ENCODE measurements at places on chromosomes 12 and 14.

- DNase-seq, result no peak
Measured at GRCh38 chr12:29113101-29113500, 36.0 kb upstream of the FAR2 start.

GRCh38 chr12:90250042-90250441 is 541.4 kb upstream of the ATP2B1 start:
- DNase-seq, result no peak

GRCh38 chr12:989751-990660 is 1.0 kb upstream of the ERC1 start:
- no peak for DNase-seq

- DNase-seq, result no peak
Measured at GRCh38 chr12:18798535-18799361, 60.8 kb downstream of the CAPZA3 start.

DNA sequence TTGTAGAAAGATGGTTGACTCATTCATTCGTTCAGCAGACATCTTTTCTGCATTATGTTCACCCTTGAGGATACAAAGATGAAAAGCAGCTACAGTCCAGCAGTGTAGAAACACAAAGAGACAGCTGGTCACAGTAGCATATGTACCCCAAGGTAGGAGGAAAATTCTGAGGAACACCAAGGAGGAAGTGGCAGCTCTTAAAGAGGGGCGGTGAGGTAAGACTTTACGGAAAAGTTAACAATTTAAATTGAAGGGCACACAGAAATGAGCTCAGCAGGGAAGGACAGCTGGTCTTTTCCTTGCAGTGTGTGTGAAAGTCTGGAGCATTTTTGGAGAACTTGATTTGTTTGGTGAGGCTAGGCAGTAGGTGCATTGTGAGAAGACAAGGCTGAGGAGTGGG is 3.5 kb downstream of the SLC35E3 start:
- DNase-seq, result no peak

GRCh38 chr14:75911883-75912282 is 69.9 kb downstream of the TGFB3 start:
- no peak for DNase-seq

GRCh38 chr14:69214393-69214792 is 23.1 kb downstream of the EXD2 start:
- no peak for DNase-seq

- DNase-seq, result no peak
Measured at GRCh38 chr12:70045036-70045435, 198.2 kb upstream of the CNOT2 start.

DNA sequence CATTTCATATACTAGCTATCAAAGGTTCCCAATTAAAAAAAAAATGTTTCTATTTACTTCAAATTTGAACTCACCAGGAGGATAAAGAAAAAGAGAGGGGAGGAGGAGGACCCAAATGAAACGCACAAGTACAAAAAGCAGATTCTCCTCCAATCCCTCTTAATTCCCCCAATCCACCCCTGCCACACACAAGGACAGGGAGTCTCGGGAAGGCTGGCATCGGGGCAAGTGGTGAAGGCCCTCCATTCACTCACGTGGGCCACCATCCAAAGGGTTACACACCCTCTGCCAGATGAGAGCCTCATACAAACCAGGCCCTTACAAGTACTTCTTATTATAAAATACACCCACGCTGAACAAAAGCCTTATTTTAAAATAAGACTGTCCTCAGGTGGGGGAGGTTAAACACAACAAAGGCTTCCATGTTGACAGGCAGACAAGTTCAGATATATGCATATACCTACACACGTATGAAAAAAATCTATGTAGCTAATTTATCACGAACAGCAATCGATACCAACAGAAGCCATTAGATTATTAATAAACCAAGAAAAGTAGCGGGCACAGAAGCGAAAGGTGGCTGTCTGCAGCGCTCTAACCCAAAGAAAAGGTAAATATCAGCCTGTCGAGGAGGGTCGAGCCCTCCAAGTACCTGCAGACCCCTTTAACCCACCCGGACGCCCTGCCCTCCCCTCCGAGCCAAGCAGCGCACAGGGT is 1.5 kb downstream of the ATP2B1 start:
- DNase-seq, result no peak

GRCh38 chr12:8876887-8877286 is 37.4 kb upstream of the PHC1 start:
- DNase-seq, result no peak

GRCh38 chr14:89332031-89332430 is 85.0 kb downstream of the FOXN3 start:
- DNase-seq, result no peak

DNA sequence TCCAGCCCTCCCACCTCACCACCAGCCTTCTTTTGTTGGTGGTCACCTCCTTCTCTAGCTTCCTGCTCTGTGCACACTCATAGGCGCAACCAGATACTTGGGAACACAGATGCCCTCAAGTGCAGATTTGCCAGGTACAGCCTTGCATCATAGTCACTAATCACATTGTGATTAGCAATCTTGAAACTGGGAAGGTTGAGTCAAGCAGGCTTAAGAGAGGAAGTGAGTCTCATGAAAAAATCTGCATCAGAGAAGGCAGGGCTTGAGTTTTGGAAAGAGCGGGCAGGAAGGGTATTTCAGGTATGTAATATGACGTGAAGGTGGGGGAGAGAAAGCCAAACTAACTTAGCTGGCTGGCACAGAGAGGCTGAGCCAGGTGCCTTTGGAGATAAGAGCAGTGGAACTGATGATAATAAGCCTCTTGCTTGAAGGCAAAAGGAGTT is 2.7 kb upstream of the RABGGTA start:
- no peak for DNase-seq

DNA sequence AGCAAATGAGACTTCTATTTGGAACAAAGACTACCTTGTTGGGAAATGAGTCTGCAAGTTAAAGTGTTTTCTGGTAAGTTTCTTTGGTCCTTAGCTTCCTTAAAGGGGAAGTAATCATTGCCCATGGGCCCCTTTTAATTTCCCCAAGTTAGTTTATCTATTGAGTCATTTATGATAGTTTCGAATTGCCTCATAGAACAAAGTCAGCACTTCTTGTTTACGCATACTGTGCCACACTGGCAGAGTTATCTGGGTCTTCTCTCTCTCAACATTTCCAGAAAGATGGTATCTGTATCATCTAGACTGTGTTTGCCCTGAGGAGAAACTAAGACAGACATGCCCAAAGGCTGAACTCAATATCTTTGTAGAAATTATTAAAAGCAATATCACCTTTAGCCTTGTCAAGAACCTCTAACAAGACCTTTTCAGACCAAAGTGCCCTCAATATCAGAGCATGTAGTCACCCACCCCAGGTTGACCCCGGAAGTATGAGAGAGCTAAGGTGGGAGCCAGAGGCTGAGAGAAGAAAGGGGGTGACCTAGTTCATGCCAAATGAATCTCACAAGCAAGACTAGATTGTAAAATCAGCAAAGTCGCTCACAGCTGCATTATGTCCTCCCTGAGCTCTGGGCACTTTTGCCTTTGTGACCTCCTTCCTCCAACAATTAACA is 40.0 kb downstream of the GPR65 start:
- DNase-seq, result no peak

- DNase-seq, result no peak
Measured at GRCh38 chr14:100128688-100129087, 30.8 kb downstream of the DEGS2 start.

- DNase-seq, result no peak
Measured at GRCh38 chr14:63523735-63524426, 19.3 kb downstream of the PPP2R5E start.
